Neural progenitor cell (in vitro differentiated cells): ENCODE measurements at places on chromosomes 12 and 14.

DNA sequence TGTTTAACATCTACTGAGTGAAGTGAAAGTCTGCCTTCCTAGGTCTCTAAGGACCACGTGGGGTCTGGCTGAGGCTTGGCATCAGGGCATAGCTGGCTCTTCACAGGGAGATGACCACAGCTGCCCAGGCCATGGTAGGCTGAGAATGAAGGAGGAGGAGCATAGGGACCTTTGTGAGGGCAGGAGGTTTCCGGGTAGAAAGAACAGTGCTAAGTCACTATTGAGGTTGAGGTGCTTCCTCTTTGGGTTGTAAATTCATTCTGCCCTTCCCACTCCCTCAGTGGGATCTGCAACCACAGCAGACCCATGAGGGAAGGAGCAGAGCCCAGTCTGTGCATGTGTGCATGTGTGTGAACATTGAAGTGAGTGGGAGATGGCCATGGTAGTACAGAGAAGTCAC lies 909.6 kb downstream of the VRK1 start:
- DNase-seq: no peak

- DNase-seq: no peak
Measured at GRCh38 chr12:112980491-112981158, 2.3 kb downstream of the OAS2 start.

DNA sequence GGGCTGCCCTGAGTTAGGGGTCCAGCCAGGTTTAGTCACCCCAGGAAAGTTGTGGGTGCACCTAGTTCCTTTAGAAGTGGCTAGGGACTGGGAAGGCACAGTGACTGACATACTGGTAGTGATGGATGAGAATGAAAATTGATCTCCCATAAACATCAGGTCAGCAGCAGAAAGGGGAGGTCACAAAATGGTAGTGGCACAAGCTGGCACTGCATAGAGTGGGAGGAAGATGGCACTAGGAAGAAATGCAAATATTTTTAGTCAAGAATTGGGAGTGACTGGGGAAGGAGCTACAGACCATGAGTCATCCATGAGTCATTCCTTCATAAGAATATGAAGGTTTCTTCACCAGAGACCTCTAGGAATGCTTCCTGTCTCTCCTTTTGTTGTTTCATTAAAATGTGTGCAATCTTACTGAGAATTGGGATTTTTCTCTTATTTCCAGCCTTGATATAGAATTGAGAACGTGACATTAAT lies 198.3 kb upstream of the AMIGO2 start:
- no peak for DNase-seq

DNA sequence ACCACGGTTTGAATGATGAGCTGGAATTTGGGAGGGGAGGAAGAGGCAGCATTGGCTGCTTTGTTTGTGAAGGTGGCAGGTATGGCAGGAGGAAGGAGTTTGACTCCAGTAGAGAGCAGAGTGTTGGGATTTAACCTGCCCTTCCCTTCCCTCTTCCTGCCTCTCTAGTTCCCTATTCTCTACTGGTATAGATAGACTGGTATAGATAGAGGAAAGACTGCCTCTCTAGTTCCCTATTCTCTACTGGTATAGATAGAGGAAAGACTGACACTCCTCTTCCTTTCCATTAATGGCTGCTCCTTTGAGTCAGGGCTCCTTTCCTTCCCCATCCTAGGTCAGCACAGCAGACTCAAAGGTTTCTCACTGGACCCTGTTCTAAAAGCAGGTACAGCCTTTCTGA lies 8.4 kb upstream of the SYCP3 start:
- no peak for DNase-seq

DNA sequence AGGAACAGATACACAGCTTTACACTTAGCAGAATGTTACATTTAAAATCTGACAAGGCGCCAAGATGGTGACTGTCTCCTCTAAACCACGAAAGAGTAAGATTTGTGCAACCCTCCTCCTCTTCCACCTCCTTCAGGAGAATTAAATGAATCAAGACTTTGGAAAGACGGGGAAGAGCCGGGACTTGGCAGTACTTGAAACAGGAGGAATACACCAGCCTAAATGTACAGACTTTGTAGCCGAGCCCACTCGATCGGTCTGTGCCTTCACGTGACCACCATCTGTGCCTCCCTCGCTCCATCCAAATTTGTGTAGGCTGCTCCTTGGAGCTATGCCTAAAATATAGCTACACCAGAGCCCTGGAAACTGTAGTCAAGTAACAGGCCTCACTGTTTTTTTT lies 38.3 kb downstream of the SSPN start:
- no peak for DNase-seq

- peak; percentile 76 for DNase-seq
Measured at GRCh38 chr14:62655166-62655565, 390.1 kb downstream of the KCNH5 start.

DNA sequence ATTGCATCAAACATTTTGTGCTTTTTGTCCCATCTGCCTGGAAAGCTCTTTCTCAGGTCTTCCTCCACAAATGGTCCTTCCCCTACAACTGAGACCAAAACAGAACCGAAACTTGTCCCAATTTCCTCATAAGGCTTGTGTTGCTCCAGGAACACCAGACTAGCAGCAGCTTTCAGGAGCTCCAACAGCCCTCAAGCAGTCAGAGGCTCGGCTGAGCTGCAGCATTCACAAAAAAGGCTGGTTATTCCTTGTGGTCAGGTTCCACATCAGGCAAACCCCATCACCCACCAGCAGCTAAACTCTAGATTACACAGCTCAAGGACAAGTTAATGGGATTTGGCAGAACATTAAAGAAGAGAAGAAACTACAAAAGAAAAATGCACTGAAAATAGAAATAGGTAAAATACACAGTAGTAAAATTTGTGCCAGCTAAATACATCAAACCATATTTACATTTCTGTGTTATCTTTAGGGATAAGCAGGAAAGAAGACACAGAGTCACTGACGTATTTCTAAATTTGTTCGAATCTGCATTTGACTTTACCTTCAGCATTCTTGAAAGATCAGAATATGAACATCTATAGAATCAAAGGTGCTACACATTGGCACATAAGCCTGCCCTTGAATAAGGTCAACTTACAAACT lies 141.2 kb downstream of the STXBP6 start:
- DNase-seq: no peak

DNA sequence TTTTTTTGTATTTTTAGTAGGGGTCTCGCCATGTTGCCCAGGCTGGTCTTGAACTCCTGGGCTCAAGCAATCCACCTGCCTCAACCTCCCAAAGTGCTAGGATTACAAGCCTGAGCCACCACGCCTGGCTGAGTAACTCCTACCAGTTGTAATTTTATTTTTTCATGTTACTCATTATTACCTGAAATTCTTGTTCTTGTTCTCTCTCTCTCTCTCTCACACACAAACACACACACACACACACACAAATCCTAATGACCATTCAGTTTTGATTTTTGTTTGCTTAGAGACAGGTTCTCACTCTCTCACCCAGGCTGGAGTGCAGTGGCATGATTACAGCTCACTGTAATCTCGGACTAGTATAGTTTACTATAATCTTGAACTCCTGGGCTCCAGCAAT lies 30.2 kb downstream of the DNAL1 start:
- no peak for DNase-seq

DNA sequence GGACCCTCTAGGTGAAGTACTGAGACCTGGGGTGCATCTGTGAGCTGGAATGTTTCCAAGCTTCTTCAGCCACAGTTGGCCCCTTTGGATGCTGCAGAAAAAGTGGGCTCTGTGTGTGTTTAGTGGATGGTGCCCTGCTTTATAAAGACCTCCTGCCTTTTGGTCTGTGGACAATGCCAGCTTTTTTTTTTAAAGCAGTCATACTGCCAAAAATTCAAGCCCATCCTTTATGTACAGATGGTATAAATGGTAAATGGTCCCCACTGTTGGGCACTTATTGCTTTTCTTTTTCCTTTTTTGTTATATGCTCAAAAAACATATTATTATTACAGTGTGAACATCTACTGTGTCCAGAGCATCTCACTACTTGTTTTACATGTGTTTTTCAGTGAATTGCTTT lies 81.1 kb downstream of the SMOC1 start:
- DNase-seq: no peak

- DNase-seq: no peak
Measured at GRCh38 chr12:77548797-77549196, 281.9 kb upstream of the NAV3 start.

GRCh38 chr14:97116546-97116945 lies 319.4 kb downstream of the VRK1 start:
- DNase-seq: no peak

GRCh38 chr12:6301721-6302120 lies 8.8 kb upstream of the PLEKHG6 start:
- DNase-seq: no peak

GRCh38 chr12:9786726-9787717 lies 26.3 kb upstream of the CD69 start:
- DNase-seq: peak; percentile 14

DNA sequence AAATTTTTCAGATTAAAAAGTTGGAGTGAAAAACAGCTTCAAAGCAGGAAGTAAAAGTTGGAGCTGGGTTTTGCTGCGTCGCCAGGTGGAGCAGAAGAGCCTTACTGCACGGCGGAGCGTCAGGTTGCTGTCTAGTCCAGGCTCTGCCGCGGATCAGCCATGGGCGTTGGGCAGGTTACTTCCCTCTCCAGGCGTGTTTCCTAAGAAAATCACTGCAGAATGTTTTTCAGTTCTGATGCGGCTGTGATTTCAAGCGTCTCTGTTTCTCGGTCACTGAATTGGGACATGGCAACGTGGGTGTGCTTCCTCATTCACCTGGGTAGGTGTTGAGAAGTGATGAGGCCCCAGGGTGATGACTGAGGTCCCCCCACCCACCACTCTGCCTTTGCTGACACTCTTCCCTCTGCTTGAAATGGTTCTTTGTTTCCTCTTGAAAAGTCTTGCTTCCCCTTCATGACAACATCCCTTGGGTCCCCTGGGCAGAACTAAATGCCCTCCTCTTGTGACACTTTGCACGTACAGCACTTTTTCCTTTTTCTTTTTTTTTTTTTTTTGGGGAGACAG lies 7.6 kb downstream of the EVL start:
- no peak for DNase-seq

DNA sequence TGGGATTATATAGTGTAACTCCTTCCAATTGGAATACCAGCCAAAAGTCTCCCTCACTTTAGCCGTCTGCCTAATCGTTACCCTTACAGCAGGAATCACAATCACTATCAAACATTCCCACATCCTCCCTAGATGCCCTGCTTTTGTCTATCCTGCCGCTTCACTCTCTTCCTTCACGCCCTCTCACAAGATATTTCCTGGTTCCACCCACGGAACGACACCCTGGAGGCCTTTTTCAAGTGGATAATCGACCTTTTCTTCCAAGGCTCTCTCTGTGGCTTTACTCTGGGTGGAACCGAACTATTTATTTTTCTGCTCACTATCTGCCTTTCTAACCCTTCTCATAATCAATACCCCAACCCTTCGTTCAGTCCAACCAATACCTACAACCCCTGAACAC lies 58.9 kb downstream of the MOK start:
- no peak for DNase-seq

DNA sequence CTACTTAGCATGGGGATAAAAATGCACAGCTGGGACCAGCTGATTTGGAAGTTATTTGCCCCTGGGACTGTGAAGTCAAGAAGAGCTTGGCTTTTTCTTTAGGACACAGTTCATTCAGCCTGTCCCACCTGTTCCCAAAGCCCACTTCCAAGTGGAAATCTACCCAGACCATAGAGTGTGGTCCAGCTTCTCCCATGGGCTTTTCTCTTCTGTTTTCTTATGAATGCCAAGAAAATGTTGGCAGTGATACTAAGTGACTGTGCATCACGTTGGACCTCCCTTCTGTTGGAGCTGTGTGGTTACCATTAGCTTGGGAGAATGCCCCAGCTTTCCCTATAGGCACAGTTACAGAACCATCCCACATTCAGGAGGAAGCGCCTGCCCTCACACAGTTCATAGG lies 89.4 kb downstream of the NT5DC3 start:
- DNase-seq: no peak

DNA sequence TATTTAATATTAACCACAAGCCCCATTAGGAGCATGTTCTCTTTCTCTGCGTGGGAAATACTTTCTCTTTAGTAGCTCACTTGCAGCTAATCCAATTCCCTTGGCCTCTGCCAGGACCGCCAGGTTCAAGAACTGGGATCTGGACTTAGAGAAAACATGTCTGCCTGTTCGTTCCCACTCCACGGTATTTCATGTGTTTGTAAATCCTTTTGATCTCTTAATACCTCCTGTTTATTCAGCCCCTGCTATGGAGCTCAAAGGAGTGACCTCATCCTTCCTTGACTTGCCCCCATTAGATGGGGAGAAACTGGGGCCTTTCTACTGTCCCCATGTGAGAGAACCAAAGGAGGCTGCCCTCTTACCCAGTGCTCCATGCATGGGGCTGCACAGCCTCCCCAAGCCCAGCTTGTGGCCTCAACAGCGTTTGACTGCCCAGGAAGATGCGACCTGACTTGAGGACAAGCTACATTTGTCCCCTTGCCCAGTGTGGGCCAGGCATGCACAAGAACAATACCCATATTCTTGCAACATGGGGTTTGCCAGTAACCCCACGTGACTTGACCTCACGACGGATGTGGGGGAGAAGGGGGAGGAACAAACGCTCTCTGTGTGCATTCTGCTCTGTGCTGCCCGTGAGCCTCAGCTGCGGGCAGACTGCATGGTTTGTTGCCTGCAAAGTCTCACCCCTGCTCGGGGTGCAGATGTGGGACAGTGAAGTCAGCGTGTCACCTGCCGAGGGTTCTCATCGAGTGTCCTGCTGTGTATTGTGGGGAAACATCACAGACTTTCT lies 30.3 kb downstream of the CD9 start:
- no peak for DNase-seq

- peak; percentile 61 for DNase-seq
Measured at GRCh38 chr14:57533214-57533613, 39.6 kb upstream of the CCDC198 start.

DNA sequence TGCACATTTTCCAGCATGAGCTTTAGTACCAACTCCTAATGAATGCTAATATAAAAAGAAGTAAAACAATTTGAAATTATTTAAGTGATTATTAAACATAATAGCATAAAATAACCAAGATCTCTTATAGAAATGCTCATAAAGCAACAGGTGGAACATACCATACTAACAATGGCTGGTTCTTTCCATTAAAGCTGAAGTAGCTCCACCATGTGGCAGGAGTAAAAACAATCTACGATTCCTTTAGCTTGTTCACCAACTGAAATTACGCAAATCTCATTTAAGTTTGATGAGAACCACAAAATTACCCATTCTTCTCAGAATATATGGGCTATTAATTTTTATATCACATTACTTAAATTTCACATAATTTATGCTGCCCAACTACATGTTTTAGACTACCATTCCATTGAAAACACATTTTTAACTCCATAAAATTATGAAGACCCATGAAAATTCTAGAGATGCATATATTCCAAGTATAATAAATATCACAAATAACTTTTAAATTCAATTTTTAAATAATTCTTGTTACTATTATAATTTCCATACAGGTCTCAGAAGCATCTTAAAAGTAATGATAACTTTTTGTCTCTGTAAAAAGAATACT lies 213.6 kb downstream of the DAD1 start:
- DNase-seq: peak; percentile 67

- DNase-seq: no peak
Measured at GRCh38 chr12:88206601-88207000, 64.5 kb downstream of the TMTC3 start.

DNA sequence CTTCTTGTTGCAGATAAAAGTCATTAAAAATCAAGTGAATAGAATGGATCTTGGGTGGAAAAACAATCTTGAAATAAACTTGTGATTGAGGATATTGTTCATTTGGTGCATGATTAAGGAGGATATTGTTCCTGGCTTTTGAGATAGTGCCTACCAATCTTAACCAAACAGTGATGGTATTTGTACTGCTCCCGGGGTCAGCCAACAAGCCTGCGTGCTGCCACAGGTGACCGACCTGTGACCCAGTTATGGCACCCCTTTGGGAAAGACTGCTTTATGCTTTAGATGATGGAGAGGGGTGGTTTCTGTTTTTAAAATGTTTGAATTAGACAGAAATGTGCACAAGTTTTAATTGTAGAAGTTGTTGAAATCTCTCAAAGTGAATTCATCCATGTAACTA lies 41.6 kb downstream of the SUDS3 start:
- DNase-seq: no peak
